ENCODE measurements at places on chromosomes 1 and 21.

DNA sequence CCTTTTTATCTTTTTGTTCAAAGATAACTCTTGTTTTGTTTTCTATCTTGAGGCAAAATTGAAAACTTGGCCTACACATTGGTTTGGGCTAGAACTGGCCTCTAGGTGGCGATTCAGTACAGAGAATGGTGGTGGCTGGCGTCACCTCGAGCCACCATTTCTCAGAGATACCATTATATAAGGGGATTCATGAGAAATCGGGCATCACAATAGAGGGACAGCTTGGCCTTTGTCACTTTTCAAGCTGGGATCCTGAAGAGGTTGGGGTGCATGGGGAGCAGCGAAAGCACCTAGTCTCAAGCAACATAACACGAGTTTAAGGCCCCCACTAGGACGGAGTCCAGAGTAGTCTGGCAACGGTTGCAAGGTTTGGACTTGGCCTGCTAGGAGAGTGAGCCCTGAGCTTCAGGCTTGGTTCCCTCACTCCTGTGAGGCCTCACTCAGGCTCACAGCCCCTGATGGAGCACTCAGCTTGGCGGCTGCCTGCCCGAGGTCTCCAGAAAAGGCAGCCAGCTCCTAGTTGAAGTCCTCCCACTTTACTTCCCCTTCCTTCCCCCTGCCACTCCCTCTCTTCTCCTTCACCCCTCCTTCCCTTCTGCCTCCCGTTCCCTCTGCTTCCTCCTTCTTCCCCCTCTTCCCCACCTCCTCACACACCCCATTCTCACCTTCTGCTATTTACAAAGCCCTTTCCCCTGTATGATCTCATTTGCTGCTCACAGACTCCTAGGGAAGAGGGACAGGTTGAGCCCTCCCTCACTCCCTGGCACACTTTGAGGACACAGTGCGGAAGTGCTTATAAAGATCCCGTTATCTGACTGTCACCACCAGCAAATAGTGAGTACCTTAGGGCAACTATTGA, 67.8 kb downstream of the LRIG2 start:
- DNase-seq: peak; percentile 53

GRCh38 chr1:78240755-78241154, 195.0 kb downstream of the GIPC2 start:
- no peak for DNase-seq

GRCh38 chr1:179818743-179819173, 58.8 kb downstream of the TOR1AIP2 start:
- DNase-seq: no peak

DNA sequence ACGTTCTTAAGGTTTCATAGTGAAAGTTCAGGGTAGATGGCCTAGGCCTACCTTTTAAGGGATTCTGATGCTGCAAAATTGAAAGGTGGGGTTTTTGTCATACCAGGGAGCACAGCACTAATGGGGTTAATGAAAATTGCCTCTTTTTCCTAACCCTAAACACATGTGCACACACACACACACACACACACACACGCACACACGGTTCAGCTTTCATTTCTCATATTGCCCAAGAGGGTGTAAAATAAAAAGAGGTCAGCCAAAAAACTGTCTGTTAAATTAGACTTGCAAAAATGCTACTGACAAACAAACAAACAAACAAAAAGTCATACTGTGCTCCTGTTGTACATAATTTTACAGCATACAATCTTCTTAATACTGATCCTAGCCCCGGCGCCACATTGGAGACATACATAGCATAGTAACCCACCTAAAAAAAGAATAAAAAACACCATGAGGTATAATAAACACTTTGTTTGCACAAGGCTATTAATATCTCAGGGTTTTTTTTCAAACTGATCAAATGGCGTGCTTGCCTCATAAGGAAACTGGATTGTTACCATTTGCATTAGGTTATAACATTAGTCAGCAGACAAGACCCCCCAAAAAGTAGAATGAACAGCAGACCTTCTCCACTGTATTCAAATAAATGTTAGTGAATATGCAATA, 69.1 kb downstream of the TGFB2 start:
- DNase-seq: no peak

GRCh38 chr1:165303386-165303785, 53.1 kb downstream of the LMX1A start:
- no peak for DNase-seq

Data from inflammatory macrophage (primary cell).